ENCODE measurements at places on chromosomes 5 and 9.

- DNase-seq, result no peak
These were observed at the start of gene F2R for GRCh38 chr5:76715736-76716455. Gene F2R, plus strand, starts transcription at chr5:76716126. Its CDS starts 182 bp downstream, at chr5:76716308.

GRCh38 chr9:132002643-132003318 is 76.9 kb downstream of the MED27 start:
- DNase-seq, result no peak

DNA sequence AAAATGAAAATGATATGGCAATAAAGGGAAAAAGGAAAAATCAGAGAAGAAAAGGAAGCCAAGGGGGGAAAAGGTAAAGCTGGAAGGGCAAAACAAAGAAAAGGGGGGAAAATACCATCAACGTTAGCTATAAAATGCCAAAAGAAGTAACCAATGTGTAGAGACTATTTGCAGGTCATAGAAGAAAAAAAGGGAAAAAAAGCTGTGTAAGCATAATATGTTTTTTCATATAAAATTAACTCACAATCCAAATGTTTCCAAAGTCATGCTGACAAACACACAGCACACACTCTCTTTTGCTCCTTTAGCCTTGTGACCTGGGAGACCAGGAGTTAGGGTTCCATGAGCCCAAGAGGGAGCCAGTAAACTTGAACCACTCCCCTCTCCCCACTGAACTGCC is 18.2 kb downstream of the FBN2 start:
- no peak for DNase-seq

GRCh38 chr5:135608361-135608760 is 29.6 kb upstream of the CXCL14 start:
- no peak for DNase-seq

- peak; percentile 87 for DNase-seq
These were observed 108.4 kb upstream of the RPS23 start for GRCh38 chr5:82386576-82386975.

- no peak for DNase-seq
These were observed 14.5 kb downstream of the RANBP6 start for GRCh38 chr9:6000955-6001354.

DNA sequence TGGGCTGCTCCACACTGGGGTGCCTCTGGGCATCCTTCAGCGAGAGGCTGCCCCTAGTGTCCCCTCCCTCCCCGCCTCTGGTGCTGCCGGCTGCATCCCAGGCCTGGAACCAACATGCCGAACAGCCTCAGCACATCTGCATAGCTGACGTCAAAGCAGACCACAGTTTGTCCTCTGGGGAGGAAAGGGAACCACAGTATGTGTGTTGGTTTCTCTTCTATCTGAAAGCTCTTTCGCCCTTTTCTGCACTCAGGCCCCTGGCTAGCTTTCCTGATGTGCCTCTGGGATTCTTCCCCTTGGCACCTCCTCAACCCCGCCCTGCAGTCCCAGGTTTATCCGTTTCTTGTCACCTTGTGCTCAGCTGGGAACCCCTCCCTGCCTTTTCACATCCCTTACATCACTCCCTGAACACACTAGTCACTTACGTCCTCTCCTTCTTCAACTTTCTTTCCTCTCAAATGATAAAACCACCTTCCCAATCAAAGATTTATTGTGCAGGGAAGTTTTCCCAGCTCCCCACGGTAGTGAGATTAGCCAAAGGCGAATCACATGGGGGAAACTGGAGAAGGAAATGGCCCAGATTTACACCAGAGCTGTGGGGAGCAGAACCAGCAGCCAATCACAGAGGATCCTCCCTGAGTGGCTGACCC is 35.5 kb upstream of the B4GALT1 start:
- no peak for DNase-seq

DNA sequence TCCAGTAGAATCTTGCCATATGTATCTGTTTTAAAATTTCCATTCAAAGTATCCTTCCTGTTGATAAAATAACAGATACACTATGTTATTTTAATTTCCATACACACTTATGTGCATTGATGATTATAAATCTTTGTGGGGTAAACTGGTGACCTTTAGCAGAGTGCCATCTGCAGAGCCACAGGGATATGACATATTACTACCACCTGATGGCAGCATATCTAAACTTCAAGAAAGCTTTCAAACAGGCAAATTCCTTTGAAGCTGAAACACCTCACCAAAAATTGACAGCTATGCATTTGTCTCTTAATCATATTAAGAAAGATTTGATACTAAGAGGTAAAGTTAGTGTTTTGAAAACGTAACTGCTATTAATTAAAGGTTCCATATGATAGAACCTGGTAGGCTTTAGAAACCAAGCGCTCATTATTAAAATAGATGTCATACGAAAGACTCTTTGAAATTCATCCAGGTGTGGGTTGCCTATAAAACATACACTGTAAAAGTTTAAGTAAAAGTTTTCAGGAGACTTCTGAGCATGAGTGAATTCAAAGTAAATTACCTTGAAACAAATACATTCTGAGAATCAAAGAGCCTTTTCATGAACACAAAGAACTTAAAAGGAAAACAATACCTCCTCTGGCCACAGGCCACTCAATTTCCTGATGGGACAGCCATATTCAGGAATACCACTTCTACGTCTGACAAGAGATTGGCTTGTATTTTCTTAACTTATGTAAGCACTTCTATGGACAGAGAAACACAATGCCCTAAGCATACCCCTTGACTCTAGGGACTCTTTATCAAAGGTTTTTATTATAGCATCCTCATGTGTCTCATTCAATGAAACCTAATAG is 93.3 kb downstream of the KIAA0825 start:
- peak; percentile 47 for DNase-seq

GRCh38 chr9:35935261-35935660 is 22.7 kb downstream of the OR2S2 start:
- no peak for DNase-seq

GRCh38 chr9:91589101-91589553 is 165.5 kb upstream of the NFIL3 start:
- DNase-seq, result no peak

DNA sequence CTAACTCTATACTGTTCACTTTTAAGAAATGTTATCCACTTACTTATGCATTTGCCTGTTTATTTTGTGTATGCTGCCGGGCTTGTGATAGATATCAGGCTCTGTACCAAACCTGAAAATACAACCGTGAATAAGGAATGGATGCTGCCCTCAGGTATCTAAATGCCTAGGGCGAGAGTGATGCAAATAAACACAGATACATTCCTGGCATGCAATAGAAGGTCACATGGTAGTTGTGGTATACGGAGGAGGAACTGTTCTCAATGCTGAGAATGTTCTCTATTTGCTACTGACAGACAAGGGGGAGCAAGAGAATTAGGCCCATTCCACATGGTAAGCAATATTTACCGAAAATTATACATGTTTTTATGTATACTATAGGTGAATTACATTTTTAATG is 227.8 kb downstream of the ICE1 start:
- no peak for DNase-seq

- DNase-seq, result no peak
These were observed 23.1 kb downstream of the CXXC5 start for GRCh38 chr5:139671096-139671841.

GRCh38 chr5:114412510-114413171 is 50.8 kb downstream of the KCNN2 start:
- no peak for DNase-seq

DNA sequence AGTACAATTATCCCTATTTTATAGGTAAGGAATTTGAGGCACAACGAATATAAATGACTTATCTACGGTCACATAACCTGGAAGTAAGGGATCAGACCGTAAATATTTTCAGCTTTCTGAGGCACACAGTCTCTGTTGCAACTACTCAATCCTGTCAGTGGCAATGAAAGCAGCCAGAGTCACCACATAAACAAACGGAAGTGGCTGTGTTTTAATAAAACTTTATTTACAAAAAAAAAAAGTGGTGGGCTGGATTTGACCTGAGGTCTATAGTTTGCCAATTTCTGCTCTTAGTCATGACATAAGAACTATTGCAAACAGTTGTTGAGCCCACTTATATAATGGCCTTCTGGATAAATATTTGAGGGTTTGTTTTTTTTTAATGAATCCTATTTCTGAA is 29.6 kb downstream of the ZNF366 start:
- DNase-seq, result no peak

DNA sequence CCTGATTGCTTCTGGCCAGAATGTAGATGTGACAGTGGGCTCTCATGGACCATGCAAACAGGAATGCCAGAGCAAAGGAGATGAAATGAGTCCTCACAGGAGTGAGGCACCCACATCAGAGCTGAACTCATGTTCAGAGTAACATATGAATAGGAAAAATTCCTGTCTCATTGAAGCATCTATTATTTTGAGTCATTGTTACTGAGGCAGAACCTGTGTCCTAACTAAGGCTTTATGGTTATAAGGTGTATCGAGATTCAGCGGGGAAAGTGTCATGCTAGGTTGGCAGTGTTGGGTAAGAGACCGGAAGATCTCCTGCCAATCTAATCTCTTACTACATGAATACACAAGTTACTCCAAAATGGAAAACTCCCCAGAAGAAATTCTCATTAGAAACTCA is 304.1 kb downstream of the TRPM3 start:
- DNase-seq, result no peak

GRCh38 chr5:7871653-7872052 is 2.7 kb downstream of the MTRR start:
- DNase-seq, result no peak

- no peak for DNase-seq
These were observed 38.2 kb downstream of the TRIP13 start for GRCh38 chr5:930866-931265.

DNA sequence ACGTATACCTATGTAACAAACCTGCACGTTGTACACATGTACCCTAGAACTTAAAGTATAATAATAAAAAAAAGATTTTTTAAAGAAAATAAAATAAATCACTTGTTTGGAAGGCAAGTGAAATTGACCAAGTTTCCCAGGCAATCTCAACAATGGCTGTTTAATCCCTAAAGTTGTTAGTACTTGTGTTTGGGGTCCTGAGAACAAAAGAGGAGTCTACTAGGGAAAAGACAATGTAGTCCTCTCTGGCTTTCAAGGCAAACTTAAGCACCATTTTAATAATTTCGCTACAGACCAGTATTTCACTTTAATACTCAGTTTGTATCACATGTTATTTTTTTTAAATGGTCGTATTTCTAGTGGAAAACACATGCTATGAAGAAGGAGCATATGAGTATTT is 14.2 kb downstream of the CEMIP2 start:
- DNase-seq, result no peak
